ENCODE measurements at places on chromosomes 2 and 18.

DNA sequence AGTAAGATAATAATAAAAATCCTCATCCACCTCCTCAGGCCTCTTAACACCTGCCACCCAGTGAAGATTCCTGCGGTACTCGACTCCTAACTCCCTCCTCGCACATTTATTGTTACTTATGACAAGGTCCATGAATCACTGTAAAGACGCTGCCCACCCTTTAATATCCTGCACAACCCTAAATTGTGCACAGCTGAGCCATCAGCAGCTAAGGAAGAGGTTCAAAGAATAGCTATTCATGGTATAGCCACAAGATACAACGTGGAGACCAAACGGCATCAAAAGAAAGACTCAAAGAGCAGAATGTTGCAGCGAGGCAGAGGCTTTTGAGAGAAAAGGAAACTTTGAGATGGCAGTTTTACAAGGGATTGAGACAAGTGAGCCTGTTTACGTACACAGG is 266.3 kb downstream of the SATB2 start:
- no peak for DNase-seq

DNA sequence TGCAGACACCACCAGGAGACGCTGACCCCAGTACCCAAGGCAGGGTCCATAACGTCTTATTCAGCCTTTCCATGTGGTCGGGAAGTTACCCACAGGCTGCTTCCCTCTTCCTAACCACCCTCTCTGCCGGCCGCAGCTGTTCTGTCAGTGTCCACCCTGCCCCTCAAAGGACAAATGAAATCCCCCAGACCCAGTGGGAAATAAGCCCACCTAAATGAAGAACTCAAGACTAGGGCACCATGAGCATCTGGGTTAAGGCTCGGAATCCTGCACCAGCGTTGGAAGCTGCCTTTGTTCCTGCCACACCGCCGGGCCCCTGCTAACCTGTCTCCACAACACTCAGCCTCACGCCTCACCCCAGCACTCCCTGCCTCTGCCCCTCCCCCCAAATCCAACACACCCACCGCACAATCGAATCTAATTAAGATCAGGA is 21.7 kb downstream of the BCL11A start:
- DNase-seq, result no peak

GRCh38 chr2:236777408-236777807 is 207.8 kb downstream of the ACKR3 start:
- DNase-seq, result no peak

GRCh38 chr2:107308835-107309234 is 422.9 kb upstream of the ST6GAL2 start:
- DNase-seq, result no peak

GRCh38 chr18:35673682-35674081 is 92.1 kb downstream of the GALNT1 start:
- DNase-seq, result no peak

DNA sequence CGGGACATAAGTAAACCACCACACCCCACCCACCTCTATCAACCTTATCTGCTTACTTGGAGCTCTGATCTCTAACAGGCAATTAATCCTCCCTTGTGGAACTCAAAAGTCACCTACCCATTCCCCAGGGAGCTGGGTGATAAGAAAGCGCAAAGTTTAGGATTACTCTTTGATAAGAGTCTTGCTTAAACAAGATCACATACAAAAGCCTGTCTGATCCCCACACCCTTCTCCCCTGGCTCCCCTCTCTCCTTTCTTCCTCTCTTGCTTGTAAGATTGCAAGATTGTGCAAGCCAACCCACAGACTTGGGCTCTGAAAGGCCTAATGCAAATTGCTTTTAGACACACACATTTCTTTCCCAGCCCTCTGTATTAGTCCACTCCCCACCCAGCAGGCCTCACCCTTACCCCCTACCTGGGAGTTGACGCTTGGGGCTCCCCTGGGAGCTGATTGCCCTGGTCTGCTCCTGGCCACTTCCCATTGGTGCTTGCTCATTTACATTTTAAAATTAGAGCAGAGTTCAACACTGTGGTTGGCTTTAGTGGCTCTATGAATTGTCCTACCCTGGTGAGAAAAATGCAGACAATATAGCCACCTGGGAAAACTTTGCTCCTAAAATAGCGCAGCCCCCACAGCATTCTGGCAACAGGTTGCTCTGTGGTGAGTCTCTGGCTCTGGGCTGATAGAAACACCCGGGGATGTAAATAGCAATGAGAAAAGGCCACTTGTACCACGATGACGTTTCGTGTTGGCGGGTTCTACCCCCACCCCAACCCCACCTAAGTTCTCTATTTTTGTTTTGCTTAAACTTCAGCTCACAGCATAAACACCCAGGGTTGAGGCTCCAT is 92.8 kb upstream of the MSH2 start:
- no peak for DNase-seq

- DNase-seq, result no peak
Measured at GRCh38 chr2:184971546-184972068, 373.3 kb downstream of the ZNF804A start.

GRCh38 chr2:70779911-70780545 is 10.4 kb downstream of the FIGLA start:
- no peak for DNase-seq

GRCh38 chr18:5891184-5891853 is 4.0 kb downstream of the TMEM200C start:
- no peak for DNase-seq

GRCh38 chr18:79416677-79417052 is 20.9 kb downstream of the NFATC1 start:
- no peak for DNase-seq

GRCh38 chr2:147525819-147526489 is 318.9 kb upstream of the ACVR2A start:
- DNase-seq, result no peak

GRCh38 chr2:26172189-26172870 is 558 bp upstream of the GAREM2 start:
- DNase-seq, result no peak

- peak; percentile 59 for DNase-seq
Measured at GRCh38 chr2:127049927-127050802, 56.8 kb downstream of the BIN1 start.

DNA sequence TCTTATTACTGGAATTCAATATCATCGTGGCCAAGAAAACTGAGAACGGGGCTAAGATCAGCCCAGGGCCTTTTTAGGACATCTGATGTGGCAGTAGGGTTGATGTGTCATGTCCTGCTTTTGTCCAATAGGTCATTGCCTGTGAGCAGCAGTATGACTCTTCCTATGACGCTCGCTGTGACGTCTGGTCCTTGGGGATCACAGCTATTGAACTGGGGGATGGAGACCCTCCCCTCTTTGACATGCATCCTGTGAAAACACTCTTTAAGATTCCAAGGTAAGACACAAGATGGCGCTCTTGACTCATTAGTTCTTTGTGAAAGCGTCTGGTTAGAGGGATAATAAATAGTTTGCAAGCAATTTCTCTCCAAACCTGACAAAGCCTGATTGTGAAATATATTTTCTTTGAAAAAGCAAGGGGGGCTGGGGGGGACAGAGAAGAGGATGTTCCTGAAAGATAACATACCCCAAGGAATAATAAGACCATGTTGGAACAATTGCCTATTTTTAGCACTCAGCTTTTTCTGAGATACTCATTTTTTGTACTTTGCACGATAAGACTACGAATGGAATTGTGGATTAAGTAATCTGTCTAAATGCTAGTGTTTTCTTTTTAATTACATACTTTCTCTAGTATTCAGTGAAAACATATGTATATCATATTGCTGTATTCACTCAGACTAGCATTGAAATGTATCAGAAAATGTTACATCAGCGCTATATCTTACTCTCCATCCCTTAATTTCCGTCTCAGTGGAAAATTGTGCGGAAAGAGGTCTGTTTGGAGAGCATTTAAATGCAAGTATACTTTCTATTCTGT is 58.1 kb downstream of the MYO3B start:
- no peak for DNase-seq

- no peak for DNase-seq
Measured at GRCh38 chr18:27956001-27956640, 220.8 kb downstream of the CDH2 start.

GRCh38 chr2:229798446-229799155 is 84.2 kb upstream of the DNER start:
- no peak for DNase-seq

GRCh38 chr2:60998628-60999545 is 18.6 kb upstream of the PEX13 start:
- DNase-seq, result no peak

DNA sequence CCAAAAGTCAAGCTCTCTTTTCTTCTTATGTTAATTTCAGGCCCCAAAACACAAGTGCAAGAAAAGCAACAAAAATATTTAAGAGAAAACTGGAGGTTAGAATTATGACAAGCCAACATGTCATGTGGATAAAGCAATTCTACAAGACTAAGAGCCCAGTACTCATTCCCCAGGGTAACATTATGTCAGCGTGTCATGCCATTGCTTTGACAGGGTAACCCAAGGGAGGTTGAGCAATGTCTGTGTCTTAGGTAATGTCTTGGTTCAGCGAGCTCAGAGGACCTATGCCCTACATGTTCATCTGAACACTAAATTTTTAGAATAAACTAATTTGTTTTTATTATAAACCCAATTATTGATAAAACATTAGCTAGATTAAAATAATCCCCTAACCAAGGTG is 173.2 kb upstream of the ZNF804A start:
- DNase-seq, result no peak

DNA sequence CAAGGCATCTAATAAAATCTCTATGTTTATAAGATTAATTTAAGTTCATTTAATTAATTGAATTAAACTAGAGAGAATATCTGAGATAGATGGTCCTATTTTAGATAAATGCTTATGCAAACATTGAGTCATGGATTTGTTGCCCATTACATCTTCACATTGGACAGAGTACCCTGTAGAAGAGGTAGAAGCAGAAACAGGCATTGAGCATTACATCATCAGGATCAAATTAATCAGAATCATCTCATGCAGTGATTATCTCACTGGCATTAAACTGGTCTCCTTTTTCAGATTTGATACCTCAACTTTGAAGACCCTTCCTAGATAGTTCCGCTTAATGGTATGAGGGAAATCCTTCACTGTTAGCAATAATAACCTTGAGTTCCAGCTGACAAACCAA is 469.6 kb upstream of the VRK2 start:
- no peak for DNase-seq

DNA sequence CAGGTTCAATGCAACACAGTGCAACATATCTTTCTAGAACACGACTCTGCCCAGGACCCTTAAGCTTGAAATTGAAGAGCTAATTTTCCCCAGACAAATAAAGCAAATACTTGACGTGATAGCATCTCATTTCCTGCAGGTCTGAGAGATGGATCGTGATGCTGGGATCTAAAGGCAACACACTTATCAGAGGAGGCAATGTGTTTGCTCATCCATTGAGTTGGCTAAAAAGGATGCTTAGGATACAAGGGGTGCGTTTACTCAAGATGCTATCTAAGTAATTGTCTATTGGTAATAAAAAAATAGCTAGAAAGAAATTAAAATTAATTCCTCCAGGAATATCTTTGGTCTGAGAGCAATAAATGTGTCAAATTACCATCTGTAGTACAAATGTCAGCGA is 129.0 kb downstream of the SOCS6 start:
- DNase-seq, result no peak

GRCh38 chr18:47417807-47418206 is 166.3 kb upstream of the SKOR2 start:
- no peak for DNase-seq

- no peak for DNase-seq
Measured at GRCh38 chr2:23537991-23538390, 153.0 kb downstream of the KLHL29 start.

- no peak for DNase-seq
Measured at GRCh38 chr18:9173770-9174233, 37.2 kb downstream of the ANKRD12 start.

DNA sequence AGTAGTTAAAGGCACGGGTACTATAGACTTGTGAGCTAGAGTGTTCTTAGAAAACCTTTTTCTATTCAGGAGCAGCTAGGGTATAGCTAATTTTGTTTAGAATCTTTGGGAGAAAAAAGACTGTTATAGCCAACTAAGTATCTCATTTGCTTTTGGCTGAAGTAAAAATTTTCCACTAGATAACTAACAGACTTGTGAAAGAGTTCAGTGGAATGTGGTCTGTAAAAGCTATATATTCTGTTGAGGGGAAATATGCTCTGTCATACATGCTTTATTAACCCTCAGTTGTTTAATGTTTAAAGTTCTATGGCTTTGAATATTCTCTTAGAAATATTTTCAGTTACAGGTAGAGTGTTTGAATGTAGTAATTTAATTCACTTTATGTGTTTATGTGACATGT is 49.7 kb downstream of the RIF1 start:
- no peak for DNase-seq

DNA sequence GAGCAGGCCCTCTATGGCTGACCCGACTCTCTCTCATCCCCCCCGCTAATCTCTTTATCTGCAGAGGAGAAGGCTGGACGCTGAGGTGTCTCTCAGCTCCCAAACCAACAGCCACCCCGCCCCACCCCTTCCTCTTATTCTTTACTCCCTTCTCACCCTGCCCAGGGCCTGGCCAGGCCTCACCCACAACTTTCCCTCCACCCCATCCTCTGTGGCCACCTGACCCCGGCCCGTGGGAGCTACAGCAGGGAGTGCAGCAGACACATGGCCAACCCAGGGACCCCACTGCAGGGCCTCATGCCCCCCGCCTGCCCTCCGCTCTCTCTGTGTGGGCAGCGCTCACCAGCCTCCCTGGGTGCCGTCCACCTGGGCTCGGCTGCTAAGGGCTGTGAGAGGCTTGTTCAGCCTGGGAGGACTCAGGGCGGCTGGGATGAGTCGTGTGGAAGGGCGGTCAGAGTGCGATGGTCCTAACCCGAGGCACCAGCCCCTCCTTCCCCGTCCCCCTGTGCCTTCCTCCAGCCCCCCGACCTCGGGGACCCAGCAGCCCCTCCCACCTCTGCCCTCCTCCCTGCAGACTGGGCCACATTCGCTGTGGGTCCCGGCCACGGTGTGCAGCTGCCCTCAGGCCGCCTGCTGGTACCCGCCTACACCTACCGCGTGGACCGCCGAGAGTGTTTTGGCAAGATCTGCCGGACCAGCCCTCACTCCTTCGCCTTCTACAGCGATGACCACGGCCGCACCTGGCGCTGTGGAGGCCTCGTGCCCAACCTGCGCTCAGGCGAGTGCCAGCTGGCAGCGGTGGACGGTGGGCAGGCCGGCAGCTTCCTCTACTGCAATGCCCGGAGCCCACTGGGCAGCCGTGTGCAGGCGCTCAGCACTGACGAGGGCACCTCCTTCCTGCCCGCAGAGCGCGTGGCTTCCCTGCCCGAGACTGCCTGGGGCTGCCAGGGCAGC is 6.8 kb downstream of the NEU4 start:
- DNase-seq, result no peak

GRCh38 chr2:222299906-222300725 is 1.3 kb upstream of the PAX3 start:
- DNase-seq, result no peak

DNA sequence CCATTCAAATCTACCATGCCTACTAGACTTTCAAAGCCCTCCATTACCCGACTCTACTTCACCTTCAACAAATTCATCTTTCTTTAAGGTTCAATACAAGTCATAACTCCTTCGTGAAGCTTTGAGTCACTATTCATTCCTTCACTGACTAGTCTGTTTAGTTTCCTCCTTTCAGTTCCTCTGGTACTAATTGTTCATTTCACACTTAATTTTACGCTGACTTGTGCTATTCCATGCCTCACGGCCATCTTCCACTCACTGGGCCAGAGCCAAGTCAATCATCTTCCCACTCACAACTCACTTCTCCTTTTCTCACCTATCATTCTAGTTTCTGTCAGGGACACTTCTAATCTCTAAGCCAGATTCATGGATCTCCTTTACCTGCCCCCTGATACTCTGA is 136.2 kb downstream of the MTX2 start:
- DNase-seq, result no peak
